ENCODE measurements at places on chromosomes 2 and 18. TPM values are rescaled to one million over a fixed set of nuclear protein-coding genes. Genes with fewer than 3 reads are reported as not detected.

DNA sequence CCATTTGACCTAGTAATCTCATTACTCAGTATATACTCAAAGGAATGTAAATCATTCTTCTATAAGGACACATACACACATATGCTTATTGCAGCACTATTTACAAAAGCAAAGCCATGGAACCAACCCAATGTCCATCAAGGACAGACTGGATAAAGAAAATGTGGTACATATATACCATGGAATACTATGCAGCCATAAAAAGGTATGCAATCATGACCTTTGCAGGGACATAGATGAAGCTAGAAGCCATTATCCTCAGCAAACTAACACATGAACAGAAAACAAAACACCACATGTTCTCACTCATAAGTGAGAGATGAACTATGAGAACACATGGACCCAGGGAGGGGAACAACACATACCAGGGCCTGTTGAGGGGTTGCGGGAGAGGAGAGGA, 214.5 kb downstream of the NBAS start:
- no peak for DNase-seq

- no peak for DNase-seq
Measured at GRCh38 chr2:62187246-62187645, 8.7 kb upstream of the B3GNT2 start.

GRCh38 chr2:10770956-10771750, 41.4 kb downstream of the PDIA6 start:
- no peak for DNase-seq

- DNase-seq: no peak
Measured at GRCh38 chr2:240955306-240956170, 42.9 kb upstream of the SNED1 start.

DNA sequence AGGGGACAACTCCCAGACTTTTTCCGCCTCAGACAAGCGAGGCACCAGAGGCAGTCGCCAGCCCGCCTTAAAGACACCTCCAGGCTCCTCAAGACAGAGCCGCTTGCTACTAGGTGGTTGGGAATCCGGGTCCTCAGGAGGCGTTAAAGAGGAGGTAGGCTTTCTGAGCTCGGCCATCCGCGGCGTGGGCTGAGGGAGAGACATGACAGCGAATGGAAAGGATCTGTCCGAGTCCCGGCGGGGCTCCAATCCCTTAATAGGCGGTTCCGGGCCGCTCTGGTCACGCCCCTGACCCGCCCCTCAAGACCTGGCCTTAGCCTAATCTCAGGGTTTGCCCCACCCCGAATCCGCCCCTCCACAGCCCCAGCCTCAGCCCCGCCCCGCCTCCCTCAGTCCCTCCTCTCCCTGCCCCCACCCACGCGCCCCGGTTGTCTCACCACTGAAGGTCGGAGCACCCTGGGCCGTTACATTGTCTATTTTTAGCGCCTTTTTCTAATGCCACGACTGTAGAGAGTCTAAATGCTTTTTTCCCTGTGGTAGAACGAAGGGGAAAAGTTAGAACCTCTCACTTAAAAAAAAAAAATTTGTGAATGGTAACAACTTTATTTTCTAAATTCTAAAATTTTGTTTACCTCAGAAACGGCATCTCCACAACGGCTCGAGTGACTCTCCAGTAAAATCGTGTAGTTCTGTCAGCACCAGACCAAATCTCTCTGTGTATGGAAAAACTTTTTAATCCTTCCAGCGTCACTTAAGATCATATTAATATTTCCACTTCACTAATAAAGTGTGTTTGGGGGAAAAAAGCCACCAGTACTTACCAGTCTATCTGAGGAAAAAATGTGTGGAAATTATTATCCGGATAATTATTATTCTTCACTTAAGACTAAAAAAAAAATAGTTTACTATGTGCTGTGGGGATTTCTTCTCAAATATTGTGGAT, at the start of gene RAD51AP2:
Gene RAD51AP2 (minus strand): TSS at position 229 of the 943 bp plus-strand sequence. CDS start 25 bp downstream, at position 204.
- DNase-seq: peak; percentile 63

GRCh38 chr2:133293544-133294353, 274.5 kb downstream of the NCKAP5 start:
- DNase-seq: no peak

DNA sequence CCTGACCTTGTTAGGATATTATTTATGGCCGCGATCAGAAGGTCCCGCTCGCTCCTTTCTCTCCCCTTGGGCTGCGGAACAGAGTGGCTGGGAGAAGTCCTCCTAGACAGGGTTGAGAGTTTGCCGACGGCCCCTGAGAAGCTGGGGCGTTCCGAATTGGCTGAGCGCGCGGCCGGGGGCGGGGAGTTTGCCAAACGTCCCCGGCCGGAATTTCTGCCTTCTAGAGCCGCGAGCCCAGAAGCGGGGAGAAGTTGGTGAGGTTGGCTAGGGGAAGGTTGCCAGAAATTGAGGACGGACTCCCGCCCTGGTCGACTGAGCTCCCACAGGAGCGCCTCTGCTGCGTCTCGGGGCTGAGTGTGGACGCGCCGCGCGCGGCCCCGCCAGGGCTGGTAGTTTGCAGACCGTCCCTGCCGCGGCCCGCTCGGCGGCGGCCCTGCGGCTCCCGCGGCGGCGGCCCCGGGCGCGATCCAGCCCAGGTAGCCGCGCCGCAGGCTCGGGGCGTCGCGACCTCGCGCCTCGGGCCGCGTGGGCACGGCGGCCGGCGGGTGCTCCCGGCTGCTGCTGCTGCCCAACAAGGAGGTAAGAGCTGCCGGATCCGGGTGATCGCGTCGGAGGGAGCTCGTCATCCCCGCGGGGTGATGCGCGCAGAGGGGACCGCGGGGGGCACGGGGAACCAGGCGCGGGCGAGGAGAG, 134.0 kb upstream of the MGAT5 start:
- peak; percentile 83 for DNase-seq

DNA sequence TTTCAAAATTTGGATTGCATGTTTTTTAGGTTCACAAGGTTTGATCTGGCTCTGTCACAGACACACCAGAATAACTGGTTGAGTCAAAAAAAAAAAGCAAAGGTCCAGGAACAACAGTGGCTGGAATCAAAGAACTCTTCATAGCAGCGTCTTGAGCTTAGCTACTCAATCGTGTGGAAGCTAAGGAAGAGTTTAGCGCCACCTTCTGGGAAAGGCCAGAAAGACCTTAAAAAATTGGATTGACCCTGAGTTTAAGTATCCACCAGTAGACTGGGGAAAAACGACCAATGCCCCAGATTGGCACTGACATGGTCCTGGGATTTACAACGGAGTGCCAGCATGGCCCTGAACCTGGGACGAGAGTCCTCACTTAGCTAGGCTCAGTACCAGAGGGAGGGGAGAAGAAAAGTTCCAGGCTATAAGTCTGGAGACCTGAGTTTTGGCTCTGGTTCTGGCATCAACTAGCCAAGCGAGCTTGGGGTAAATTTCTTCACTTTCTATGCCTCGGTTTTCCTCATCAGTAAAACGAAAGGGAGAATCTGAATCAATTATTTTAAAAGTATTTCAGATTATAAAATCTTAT, 71.1 kb upstream of the TFCP2L1 start:
- DNase-seq: no peak

DNA sequence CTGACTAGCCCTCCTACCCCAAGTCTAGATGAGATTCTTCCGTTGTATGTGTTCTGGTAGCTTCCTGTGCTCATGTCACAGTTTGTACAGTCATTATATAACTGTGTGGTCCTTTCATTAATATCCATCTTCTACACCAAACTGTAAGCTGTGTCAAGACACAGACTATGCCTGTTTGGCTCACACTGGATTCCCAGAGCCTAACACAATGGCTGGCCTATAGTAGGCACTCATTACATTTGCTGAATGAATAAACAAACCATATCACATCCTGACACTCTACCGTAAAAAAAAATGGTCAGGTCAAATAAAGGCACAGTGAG, 72.6 kb downstream of the ANKRD44 start:
- no peak for DNase-seq

- no peak for DNase-seq
Measured at GRCh38 chr2:217838409-217838831, 164.4 kb downstream of the TNS1 start.

DNA sequence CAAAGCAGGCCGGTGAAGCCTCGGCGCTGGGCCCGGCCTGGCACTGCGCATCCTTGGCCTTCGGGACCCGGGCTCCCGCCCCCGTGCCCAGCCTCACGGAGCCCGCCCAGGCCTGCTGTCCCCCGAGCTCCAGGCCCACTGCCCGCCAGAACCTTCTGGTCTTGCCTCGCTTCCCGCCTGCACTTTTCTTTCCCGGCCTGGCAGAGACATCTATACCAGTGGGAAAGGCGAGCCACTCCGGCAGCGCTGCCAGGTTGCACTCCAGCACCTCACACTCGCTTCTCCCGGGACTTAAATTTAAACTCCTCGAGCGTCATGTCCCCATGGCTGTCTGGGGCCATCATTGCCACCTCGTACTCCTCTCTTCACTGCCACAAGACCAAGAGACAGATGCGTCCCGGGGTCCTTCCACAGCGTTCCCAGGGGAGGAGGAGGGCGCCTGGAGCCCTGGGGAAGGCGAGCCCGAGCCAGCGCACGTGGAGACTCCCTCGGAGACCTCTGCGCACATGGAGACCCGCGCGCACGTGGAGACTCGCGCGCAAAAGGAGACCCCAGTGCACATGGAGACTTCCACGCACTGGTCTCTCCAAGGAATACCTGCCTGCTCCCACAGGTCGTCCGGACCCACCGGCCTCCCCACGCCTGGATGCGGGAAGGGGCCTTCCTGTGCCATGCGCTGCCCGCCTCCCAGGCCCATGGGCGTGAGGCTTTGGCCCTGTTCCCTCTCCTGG, 253.1 kb upstream of the SALL3 start:
- no peak for DNase-seq

GPR155 gene
- total RNA-seq: 5.8 TPM

ADCYAP1 gene
- 3.4 TPM for total RNA-seq

SLC5A7 gene
- total RNA-seq: 0.10 TPM

CXCR4 gene
- total RNA-seq: 51.5 TPM

ICOS gene
- total RNA-seq: 0.49 TPM

C2orf72 gene
- 0.39 TPM for total RNA-seq
